ENCODE measurements at places on chromosomes 11 and 22. TPM values are rescaled to one million over a fixed set of nuclear protein-coding genes. Genes with fewer than 3 reads are reported as not detected.
A peak's percentile ranks its signal among the peaks of the same experiment; 100 is the strongest.

GRCh38 chr11:77547863-77548551, 41.7 kb upstream of the AQP11 start:
- H3K4me1 ChIP-seq, result no peaks in the 10 kb centered on the region
- H3K27me3 ChIP-seq, result no peaks in the 10 kb centered on the region
- H3K27ac ChIP-seq, result no peak overlapping the region
- peak; percentile 43 for DNase-seq
- no peak overlapping the region for H3K4me3 ChIP-seq
- no peaks in the 10 kb centered on the region for H3K36me3 ChIP-seq

The SSTR3 gene
- not detected for polyA plus RNA-seq

DNA sequence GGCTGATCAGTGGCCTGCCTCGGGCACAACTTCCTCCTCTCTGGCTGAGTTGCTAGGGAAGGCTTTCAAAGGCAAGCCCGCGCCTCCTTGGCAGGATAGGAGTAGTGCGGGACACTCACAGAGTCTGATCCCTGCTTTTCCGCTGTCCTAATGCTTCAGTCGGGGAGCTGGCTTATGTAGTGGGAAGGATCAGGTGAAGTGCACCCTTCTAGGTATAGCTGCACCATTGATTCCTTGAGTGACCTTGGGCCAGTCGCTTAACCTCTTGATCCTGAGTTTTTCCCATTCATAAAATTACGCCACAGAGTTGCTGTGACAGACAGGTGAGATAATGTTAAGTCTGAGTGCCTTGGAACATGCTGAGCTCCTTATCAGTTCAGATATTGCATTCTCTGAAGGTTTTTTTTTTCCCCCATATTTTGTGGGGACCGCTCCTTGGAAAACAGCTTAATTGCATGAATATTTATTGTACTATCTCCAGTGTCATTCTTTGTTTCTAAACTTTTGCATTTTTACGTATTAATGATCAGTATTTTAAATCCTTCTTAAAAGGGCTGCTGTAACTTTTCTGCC, 961 bp downstream of the IPO7 start:
- H3K27me3 ChIP-seq, result no peaks in the 10 kb centered on the region
- DNase-seq, result peak; percentile 60
- peak overlapping the region; percentile 78 for H3K4me3 ChIP-seq
- H3K4me1 ChIP-seq, result peaks cover 16% of the 10 kb centered on the region

DNA sequence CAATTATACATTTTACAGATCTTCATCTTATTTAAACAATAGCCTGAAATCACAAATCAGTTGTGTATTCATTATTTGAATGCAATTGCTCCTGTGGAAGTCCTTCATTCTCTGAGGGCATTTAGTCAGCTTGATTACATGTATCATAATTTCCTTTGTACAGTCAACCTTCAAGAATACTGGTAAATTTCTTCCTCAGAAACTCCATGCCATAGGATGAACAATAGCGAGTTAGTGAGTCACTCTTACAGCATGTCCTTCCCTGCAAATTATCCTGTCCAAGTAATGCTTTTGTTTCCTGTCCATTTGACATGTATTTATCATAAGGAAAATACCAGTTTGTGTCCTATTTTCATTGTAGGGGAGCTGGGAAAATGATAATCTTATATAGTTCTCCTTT, 3.8 kb downstream of the OR10S1 start:
- no peaks in the 10 kb centered on the region for H3K27me3 ChIP-seq
- no peak for DNase-seq
- H3K27ac ChIP-seq, result no peak overlapping the region
- no peak overlapping the region for H3K4me3 ChIP-seq
- H3K36me3 ChIP-seq, result no peaks in the 10 kb centered on the region

The CRYAB gene
- not detected for polyA plus RNA-seq

The ANO1 gene
- polyA plus RNA-seq, result not detected

- H3K27ac ChIP-seq, result no peak overlapping the region
- DNase-seq, result no peak
- peaks cover 51% of the 10 kb centered on the region for H3K4me1 ChIP-seq
- peaks cover 18% of the 10 kb centered on the region for H3K36me3 ChIP-seq
- no peaks in the 10 kb centered on the region for H3K27me3 ChIP-seq
Observed at GRCh38 chr11:67409261-67409666, 5.4 kb downstream of the TBC1D10C start.

- H3K4me3 ChIP-seq, result no peak overlapping the region
- DNase-seq, result no peak
- H3K4me1 ChIP-seq, result peaks cover 13% of the 10 kb centered on the region
- H3K27me3 ChIP-seq, result no peaks in the 10 kb centered on the region
- no peak overlapping the region for H3K27ac ChIP-seq
Observed at GRCh38 chr11:85698195-85698594, 12.2 kb upstream of the CCDC89 start.

All from CD14-positive monocyte (primary cell).